Urinary bladder (tissue), 4 donors: ENCODE measurements at places on chromosomes 1 and 21.

- DNase-seq, result no peak
Observed at GRCh38 chr1:94962409-94963265, 35.7 kb upstream of the CNN3 start.

- DNase-seq, result no peak
Observed at GRCh38 chr1:234108921-234109320, 204.4 kb downstream of the SLC35F3 start.

DNA sequence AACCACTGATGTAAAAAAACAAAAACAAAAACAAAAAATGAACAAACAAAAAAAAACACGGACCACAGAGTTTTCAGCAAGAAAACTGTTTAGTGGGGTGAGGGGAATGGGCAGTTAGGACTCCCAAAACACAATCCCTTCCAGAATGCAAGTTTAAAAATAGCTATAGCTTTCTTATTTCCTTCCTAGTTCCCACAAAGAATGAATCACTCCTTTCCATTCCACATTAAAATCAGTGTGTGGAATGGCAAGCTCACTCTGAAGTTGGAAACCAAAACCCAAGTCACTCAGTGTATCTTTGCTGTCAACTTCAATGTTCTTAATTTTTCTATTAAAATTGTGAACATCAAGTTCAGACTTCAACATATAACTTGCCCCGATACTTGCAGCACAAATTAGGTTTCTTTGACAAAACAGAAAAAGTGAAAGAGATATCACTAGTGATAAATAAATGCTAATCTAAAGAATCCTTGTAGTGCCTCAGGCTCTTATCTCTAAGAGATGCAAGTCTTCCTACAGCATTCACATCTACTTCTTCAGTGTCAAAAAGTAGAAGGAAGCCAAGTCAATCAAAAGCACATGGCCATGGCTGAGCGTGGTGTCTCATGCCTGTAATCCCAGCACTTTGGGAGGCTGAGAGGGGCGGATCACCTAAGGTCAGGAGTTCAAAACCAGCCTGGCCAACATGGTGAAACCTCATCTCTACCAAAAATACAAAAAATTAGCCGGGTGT lies 45.5 kb downstream of the TOR3A start:
- no peak for DNase-seq

GRCh38 chr1:18641005-18641941 lies 10.6 kb downstream of the PAX7 start:
- DNase-seq, result no peak

DNA sequence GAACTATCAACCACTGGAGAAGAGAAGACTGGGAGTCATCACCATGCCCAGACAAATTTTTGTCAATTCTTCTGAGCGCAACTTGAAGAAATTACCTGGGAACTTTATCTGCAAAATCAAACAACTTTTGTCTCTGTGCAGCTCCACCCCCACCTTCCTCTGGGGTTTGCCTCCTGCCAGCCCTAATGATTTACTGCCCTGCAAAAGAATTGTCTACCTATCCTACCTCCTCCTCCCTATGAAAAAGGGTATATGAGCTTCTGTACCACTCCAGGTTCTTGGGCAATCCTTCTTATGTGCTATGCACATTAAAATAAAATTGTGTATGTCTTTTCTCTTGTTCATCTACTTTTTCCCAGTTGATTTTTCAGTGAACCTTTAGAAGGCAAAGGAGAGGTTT lies 191.9 kb downstream of the URB2 start:
- no peak for DNase-seq

DNA sequence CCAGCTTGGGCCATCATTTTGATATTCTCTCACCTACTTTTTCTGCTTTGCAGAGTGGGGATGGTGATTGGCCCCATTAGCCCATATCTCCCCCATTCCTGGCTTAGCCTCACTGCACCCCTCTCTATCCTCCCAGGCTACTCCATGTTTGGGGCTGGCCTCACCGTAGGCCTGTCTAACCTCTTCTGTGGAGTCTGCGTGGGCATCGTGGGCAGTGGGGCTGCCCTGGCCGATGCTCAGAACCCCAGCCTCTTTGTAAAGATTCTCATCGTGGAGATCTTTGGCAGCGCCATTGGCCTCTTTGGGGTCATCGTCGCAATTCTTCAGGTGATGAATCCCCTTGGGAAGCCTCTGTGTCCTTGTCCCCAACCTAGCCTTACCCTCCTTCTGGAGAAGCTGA lies 2.1 kb upstream of the B4GALT2 start:
- no peak for DNase-seq

DNA sequence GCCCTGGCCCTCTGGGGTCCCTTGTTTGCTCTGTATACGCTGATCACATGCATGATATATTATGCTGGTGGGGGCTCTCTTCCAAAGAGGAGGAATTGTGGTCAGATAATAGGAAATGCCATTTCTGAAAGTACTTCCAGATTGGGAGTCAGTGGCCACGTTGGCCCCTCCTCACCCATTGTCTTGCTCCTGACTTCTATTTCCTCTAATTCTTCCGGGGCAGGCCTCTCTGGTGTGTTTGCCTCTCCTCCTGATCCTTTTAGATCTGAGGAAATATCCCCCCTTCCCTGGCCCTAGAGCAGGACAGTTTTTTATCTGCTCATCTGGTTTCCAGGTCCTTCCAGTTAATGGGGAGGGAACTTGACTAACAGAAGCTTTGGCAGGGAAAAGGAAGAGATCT lies 2.9 kb downstream of the VANGL2 start:
- no peak for DNase-seq

- no peak for DNase-seq
Observed at GRCh38 chr1:96772972-96773371, 51.4 kb downstream of the PTBP2 start.

DNA sequence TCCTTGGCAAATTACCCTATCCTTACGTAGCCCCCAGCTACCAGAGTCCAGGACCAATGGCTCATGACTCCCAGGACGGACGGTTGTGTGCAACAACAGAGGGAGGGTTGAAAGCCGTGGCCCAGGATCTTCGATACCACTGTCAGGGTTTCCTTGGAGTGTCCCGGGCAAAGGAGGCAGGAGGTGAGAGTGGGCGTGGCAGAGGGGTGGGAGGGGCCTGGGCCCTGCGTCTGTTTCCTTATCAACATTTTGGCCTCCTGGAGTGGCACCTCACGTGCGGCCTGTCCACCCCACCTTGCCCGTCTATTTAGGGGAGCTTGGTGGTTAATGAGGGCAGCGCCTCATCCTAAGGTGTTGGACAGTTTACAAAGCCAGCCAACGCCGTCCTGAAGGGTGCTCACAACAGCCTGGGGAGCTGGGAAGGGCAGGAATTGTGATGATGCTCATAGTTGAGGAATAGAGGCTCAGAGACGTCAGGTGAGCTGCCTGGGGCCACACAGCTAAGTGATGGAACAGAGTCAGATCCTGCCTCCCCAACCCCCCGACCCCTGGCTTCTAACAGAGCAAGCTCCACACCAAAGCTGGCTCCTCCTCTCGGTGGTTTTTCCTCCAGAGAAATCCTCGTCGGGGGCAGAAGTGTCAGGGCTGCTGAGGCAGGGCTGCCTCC lies 17.4 kb upstream of the ARHGEF10L start:
- DNase-seq, result no peak

DNA sequence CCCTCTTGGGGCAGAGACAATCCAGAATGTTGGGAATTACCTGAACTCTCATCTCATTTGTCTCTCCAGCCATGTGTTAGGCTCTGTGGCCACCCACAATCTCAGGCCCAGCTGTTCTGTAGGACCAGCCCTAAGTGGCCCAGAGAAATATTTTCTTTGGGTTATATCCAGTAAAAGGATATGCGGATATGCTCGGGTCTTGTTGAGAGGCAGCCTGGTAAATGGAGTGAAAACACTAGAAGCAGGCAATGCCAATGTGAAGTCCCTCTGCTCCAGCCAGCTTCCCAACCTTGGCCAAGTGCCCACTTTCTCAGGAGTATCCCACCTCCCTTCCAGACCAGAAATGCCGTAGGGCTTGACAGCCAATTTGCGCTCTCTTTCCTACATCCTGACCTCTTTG lies 192.2 kb downstream of the ST6GALNAC3 start:
- DNase-seq, result no peak

- DNase-seq, result no peak
Observed at GRCh38 chr21:25370311-25370744, 237.0 kb downstream of the MRPL39 start.

- DNase-seq, result no peak
Observed at GRCh38 chr1:10449751-10450150, at the start of gene CORT. Gene CORT, plus strand, starts transcription at chr1:10450031. Its CDS starts 193 bp downstream, at chr1:10450224.

- DNase-seq, result no peak
Observed at GRCh38 chr1:11479375-11479979, 522 bp downstream of the DISP3 start.

- DNase-seq, result no peak
Observed at GRCh38 chr1:91124989-91125417, 103.2 kb upstream of the ZNF644 start.
